Stimulated activated CD4-positive, alpha-beta T cell treated with anti-CD3 and anti-CD28 coated beads, Interleukin-4, amount 100 ng/mL, for 1 hour (primary cell): ENCODE measurements at places on chromosomes 3 and 15.

DNA sequence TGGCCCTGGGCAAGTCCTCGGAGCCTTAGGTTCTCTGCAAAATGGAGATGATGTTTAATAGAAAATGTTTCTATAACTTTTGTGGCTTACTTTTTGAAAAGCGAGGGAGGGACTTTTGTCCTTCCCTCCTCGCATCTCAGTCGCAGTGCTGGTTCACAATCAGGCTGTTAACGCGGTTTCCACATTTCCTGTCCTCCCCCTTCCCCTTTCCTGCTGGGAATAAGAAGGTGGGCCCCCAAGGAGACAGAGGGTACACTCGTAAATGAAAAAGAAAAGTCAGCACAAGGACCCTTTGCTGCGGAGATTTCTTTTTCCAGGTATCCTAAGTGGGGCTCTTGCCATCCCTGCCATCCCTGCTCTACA is 29.5 kb downstream of the ARHGAP31 start:
- no peak for DNase-seq

GRCh38 chr15:85408270-85408746 is 27.9 kb downstream of the AKAP13 start:
- DNase-seq: no peak

GRCh38 chr15:28021281-28022039 is 77.7 kb downstream of the OCA2 start:
- DNase-seq: no peak

DNA sequence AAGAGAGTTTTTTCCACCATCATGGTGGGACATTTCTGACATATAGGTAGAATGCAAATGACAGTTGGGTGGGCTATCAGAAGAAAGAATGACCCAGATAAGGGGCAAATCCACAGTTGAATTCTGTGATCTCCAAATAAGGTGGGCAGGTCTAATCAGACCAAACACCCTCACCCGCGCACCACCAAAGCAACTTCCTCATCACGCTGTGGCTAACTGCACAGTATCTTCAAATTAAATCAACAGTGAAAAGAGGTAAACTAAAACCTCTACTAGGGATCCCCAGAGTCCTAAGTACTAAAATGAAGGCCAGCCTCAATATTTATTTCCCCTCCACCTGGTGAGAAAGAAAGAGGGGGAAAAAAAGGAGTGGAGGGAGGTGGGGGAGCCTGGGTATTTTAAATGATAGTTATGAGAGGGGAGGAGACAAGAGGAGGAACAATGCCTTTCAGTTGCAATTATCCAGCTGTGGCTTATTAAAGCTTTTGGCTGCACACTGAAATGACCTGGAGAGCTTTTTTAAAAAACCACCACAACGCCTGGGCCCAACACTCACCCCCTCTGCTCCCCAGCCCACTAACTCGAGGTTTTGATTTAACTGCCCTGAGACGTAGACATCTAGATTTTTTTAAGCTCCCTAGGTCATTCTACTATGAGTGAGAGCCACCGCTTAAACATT is 61.0 kb downstream of the LRIG1 start:
- no peak for DNase-seq

DNA sequence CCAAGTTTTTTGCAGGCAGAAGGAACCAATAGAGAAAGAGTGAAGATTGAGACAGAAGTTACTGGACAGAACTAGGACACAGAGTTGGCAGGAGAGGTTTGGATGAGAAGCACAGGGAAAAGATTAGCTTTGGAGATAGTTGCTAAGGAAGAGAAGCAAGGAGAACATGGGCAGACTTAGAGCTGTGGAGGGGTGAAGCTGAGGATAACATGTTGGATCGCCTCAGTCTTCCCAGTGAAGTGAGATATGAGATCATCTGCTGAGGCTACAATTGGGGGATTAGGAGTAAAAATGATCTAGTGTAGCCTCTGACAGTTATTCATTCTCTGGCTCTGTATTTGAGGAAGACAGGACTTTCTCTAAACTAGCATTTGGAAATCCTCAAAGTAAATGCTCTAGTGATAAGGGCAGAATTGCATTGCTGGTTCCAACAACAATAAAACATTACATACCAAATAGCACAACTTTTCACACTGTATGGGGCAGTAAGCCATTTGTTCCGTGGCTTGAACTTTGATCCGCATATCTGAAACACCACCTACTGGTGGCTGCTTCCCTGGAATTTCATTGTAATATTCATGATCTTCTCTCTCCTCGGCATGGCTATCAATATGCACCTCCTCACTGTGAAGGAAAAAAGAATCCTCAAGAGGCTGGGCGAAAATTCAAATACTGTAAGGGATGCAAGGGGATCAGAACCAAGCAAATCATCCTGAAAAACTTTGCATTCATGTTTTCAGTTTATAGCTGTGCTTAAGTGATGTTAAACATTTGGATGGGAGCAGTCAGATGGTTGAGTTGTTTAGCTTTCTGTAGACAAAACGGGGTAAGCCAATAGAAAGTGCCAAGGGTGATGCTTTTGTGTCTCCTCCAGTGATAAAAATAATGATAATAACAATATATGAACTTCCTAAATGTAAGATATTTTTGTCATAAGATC is 22.2 kb upstream of the EID1 start:
- no peak for DNase-seq

GRCh38 chr3:36868614-36869436 is 76.0 kb downstream of the TRANK1 start:
- peak; percentile 36 for DNase-seq

DNA sequence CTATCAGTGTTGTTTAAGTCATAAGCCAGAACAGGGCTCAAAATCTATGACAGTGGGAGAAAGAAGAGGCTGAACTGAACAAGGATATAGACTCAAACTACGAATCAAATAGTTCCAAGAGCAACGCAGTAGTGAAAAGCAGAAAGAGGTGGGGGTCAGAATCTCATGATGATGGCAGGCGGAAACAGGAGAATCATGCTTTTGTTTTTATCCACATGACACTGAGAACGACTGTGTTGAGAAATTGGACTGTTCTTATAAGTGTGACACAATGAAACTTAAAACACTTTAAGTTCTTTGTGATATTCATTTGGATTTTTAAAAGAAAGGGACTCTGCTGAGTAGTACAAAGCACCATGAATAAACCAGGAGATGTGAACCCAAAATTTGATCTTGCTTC is 309.4 kb downstream of the ULK4 start:
- no peak for DNase-seq

GRCh38 chr3:29649815-29650547 is 369.1 kb downstream of the RBMS3 start:
- DNase-seq: no peak

DNA sequence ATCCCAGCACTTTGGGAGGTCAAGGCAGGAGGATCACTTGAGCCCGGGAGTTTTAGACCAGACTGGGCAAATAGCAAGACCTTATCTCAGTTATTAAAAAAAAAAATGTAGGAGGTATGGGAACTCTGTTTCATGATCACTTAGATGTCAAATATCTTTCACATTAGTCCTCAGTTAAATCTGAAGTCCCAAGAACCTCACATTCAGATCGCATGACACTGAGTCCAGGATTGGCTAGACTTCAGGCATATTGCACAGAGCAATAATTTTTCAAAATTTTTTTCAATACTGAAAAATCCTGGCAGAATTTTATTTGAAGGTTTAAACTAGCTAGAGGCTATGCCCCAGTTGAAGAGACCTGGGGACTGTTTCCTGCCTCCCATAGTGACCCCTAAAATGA is 56.3 kb upstream of the ZNF148 start:
- no peak for DNase-seq

GRCh38 chr15:92920595-92921161 is 20.6 kb downstream of the CHD2 start:
- DNase-seq: no peak

DNA sequence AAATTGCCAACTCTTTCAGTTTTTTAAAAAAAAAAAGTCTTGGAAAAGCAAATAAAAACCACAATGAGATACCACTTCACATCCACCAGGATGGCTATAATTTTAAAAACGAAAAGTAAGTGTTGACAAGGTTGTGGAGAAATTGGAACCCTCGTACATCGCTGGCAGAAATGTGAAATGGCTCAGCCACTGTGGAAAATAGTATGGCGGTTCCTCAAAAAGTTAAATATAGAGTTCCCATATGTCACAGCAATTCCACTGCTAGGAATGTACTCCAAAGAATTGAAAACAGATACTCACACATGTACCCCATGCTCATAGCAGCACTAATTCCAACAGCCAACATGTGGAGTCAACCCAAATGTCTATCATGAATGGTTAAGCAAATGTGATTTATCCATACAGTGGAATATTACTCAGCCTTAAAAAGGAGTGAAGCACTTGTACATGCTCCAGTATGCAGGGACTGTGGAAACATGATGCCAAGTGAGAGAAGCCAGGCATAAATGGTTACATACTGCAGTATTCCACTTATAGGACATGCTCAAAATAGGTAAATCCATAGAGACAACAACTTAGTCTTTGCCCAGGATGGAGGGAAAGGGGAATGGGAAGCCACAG is 73.8 kb upstream of the PCSK6 start:
- DNase-seq: no peak

GRCh38 chr3:155232605-155233004 is 60.9 kb downstream of the STRIT1 start:
- DNase-seq: no peak
